ENCODE measurements at places on chromosomes 2 and 18. TPM values are rescaled to one million over a fixed set of nuclear protein-coding genes. Genes with fewer than 3 reads are reported as not detected.

The ABHD1 gene
- 0.89 TPM for total RNA-seq

The LOXHD1 gene
- not detected for total RNA-seq

The TTL gene
- total RNA-seq, result 32.5 TPM

The DRC1 gene
- not detected for total RNA-seq

The CCDC102B gene
- total RNA-seq, result 1.8 TPM

The IL18RAP gene
- total RNA-seq, result 0.44 TPM

The UBXN2A gene
- total RNA-seq, result 15.0 TPM

The BCL11A gene
- total RNA-seq, result 2.0 TPM

The DSG1 gene
- not detected for total RNA-seq

The TUBA4B gene
- not detected for total RNA-seq

The FKBP7 gene
- 0.59 TPM for total RNA-seq

The MYO1B gene
- total RNA-seq, result not detected

The ACMSD gene
- total RNA-seq, result not detected

The SKOR2 gene
- not detected for total RNA-seq

The SGO2 gene
- 4.2 TPM for total RNA-seq

The ACVR2A gene
- 12.4 TPM for total RNA-seq

The ICOS gene
- total RNA-seq, result 195 TPM

The TUBA3E gene
- total RNA-seq, result not detected

The ANKRD39 gene
- total RNA-seq, result 31.9 TPM

The TMEFF2 gene
- not detected for total RNA-seq

The UGT1A8 gene
- total RNA-seq, result not detected

The NEB gene
- total RNA-seq, result 1.3 TPM

The CYP1B1 gene
- not detected for total RNA-seq

The CHRNG gene
- total RNA-seq, result not detected

The POLR1A gene
- 23.9 TPM for total RNA-seq

The HADHA gene
- 68.8 TPM for total RNA-seq

The FSHR gene
- total RNA-seq, result not detected

All from CD4-positive, CD25-positive, alpha-beta regulatory T cell (primary cell).